Stimulated activated CD4-positive, alpha-beta T cell treated with anti-CD3 and anti-CD28 coated beads, Interleukin-15, amount 100 ng/mL, for 1 hour (primary cell): ENCODE measurements at places on chromosomes 3 and 15.

GRCh38 chr3:22366781-22367180 is 615.8 kb upstream of the ZNF385D start:
- no peak for DNase-seq

DNA sequence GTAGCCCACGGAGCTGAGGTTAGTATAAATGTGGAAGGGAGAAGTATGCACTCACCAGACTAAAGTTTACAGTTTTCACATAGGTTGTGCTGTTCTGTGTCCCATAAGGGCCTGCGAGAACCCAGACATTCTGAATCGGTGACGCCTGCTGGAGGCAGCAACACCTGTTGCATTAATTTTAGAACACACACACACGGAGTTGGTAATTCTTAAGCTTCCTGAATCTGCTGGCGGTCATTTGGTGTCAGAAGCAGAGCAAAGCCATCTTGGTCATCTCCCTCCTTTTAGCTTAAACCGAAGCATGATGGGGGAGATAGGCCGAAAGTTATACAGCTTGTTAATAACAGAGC is 41.1 kb upstream of the AP3B2 start:
- no peak for DNase-seq

DNA sequence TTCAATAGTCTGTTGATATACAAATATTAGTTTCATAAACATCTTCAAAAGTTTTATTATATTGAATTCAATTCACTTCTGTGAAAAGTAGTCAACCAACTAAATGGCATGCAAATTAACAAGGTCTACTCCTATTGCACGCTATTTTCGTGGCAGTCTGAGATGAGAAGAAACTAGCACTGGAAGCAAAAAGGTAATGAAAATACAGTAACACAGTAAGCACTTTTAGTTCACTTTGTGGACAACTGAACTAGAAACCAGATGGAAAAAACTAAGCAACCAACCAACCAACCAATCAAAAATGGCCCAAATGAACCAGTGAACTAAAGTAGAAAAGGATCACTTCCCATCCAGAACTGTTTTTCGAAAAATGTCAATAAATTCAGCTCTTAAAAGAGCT is 55.7 kb upstream of the ACTC1 start:
- DNase-seq: no peak

DNA sequence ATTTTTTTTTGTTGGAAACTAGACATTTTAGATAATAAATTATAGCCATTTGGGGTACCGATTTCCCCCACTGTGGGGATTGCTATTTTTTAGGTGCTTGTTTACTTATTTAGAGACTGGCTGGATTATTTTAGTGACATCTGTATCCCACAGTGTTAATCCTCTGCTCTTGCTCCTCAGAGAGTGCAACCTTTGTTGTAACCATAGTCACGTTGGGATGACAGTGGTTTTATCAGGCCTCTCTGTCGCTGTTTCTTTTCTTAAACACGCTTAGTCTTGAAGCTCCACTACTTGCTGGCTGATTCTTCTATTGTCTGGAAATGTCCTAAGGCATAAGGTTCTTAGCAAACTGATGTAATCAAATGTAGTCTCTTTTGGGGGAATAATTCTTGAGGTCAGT is 451.6 kb upstream of the SEMA6D start:
- no peak for DNase-seq

DNA sequence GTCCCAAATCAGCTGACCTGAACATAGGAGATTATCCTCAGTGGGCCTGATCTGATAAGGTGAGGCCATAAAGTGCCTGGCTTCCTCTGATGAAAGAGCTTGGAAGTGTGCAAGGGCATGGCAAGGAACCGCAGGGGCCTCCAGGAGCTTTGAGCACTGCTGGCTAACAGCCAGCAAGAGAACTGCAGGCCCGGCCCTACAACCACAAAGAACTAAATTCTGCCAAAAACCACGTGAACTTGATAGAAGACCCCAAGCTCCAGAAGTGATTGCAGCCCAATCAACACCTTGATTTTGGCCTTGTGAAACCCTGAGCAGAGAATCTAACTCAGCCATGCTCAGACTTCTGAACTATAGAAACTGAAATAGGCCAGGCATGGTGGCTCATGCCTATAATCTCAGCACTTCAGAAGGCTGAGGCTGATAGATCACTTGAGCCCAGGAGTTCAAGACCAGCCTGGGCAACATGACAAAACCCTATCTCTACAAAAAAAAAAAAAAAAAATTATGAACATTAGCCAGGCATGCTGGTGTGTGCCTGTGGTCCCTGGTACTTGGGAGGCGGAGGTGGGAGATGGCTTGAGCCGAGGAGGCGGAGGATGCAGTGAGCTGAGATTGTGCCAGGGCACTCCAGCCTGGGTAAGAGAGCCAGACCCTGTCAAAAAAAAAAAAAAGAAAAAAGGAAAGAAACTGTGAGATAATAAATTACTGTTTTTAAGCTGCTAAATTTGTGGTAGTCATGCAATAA is 7.7 kb upstream of the DIS3L start:
- no peak for DNase-seq
